Activated CD4-positive, CD25-positive, alpha-beta regulatory T cell (primary cell): ENCODE measurements at places on chromosomes 2 and 18.

DNA sequence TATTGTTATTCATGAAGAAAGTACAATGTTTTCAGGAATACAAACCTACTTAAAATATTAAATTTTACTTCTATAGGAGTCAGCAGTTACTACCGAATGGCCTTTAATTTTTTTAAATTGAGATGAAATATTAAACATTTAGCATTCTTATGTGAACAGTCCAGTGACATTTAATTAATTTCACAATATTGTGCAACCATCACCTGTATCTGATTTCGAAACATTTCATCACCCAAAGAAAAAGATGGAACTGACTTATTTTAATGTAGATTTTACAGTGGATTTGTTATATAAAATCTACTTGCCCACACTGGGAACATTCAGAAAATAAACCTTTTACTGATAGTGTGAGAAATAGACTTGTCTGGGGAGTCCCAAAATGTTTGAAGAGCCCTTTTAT, 585.2 kb upstream of the LINC00305 start:
- no peak for DNase-seq

DNA sequence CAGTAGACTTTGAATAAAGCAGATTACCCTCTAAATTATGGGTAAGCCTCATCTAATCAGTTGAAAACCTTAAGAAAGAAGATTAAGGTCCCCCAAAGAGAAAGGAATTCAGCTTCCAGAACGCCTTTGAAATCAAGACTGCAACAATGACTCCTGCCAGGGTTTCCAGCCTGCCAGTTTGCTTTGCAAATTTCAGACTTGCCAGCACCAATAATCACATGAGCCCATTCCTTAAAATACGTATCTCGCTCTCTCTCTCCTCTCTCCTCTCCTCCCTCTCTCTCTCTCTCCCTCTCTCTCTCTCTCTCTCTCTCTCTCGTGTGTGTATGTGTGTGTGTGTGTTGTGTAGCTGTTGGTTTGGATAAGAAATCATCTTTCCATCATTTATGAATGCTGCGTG, 184.2 kb downstream of the PDE1A start:
- no peak for DNase-seq

DNA sequence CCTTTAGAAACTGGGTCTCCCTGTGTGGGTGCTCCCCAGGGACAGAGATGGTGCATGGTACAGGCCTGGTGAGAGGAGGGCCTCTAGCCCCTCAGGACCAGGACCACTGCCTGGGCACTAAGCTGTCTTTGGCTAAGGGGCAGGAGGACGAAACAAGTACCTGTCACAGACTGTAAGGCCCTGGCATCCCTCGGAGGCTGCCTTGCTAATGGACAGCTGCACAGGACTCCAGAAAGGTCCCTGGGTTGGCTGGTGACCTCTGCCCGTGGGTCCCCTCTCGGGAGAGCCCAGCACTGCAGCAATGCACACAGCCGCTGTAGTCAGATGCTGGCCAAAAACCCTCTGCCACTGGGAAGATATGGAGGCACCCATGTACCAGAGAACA, 14.3 kb downstream of the HS6ST1 start:
- no peak for DNase-seq

DNA sequence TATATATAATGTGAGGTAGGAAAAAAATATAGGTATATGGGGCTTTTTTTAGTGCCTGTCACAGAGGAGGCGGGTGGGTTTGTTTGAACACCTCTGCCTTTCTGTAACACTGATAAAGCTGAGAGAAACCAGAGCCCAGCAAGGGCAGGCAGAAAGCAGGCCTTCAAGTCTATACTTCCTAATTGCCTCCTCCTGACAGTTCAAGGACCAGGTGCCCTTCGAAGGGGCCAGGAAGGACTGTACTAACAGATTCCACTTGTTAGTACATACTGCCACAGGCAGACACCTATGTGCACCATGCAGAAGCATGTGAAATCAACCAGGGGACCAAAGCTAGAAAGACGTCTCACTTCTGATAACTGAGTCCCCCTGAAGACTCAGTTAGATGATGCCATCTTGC, 13.8 kb downstream of the SLC1A4 start:
- no peak for DNase-seq

- no peak for DNase-seq
Observed at GRCh38 chr18:525036-525797, 24.7 kb upstream of the COLEC12 start.

DNA sequence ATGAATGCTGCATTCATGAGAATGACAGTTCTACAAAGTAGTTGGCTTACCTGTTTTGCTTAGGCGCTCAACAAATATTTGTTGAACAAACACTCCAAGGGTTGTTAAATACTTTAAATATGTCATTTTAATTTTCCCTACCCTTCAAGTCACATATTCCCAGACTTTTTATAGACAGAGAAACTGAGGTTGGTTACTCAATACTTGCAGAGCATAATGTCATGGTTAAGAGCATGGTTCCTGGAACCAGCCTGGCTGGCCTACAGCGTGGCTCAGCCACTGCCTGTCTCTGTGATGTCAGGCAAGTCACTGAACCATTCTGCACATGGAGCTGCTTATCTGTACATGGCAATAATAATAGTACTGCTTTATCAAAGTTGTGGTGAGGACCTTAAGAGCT, 120.0 kb upstream of the STK17B start:
- no peak for DNase-seq

- DNase-seq: no peak
Observed at GRCh38 chr2:135582383-135582782, 51.1 kb downstream of the R3HDM1 start.

DNA sequence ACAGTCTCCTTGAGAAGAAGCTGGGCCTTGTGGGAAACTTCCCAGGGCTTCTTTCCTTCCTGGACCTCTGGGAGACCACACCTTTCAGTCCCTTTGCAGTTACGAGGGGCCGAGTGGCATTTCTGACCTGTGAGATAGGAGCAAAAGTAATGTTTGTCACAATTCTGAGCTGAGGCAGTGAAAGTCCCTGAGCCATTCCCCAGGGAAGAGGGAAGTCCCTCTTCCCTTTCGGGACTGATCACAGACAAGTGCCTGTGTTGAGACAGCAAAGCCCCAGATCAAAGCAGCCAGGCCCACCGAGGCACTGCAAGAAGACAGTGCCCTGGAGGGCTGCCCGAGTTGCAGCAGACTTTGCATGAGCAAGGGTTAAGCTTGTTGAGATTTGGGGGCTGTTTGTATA, 41.9 kb downstream of the RHOB start:
- no peak for DNase-seq

DNA sequence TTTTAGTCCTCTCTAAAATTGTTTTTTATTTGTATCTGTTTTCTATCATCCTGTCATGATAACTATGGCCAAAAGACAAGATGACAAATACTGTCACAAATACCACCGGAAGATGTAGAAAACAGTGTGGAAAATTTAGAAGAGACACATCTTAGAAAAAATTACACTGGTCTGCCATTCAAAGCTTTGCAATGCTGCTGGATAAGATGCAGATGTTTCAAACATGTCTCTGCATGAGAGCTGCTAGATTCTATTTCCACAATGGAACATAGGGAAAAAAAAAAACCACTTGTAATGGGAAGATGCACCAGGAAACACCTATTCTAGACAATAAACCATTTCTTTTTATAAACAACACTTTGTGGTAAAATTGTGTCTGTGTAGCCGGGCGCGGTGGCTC, 5.8 kb upstream of the TAF1B start:
- no peak for DNase-seq
